Stimulated activated naive CD4-positive, alpha-beta T cell treated with Interleukin-2 at 50 U/mL for 16 hours (primary cell): ENCODE measurements at places on chromosomes 3 and 15.
A peak's percentile ranks its signal among the peaks of the same experiment; 100 is the strongest.

DNA sequence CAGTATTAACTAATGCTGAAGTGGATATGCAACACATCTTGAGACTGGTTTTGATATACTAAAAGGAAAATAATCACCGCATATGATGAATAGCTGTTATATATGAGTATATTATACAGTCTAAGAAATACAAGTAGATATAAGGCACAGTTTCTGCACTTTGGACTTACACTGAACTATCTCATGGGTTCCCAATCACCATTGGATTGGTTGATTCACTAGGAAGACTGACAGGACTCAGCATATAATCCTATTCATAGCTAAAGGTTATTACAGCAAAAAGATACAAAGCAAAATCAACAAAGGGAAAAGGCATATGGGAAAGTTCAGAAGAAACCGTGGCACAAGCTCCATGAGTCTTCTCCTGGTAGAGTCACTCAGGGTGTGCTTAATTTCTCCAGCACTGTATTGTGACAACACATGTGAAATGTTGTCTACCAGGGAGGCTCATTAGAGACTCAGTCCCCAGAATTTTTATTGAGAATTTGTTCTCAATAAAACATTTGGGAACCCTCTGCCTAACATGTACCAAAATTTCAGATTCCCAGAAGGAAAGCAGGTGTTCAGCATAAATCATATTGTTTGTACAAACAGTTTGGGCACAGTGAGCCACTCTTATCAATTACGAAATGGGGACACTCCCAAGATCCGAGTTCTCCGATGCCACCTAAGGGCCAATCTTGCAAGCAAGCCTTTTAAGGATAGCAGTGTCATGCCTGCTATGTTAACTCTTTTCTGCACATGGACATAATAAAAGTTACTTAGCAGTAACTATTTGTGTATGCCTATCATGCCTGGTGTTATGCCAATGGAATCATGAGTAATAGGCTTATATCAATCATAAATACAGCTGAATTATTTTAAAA, 26.8 kb downstream of the CMC1 start:
- no peak for DNase-seq

GRCh38 chr3:186567072-186567921, at the start of gene TBCCD1:
Gene TBCCD1, minus strand, starts transcription at chr3:186567339. Its CDS starts 3,010 bp downstream, at chr3:186564329.
- peak; percentile 87 for DNase-seq

GRCh38 chr3:34396956-34397355, 598.5 kb downstream of the PDCD6IP start:
- no peak for DNase-seq

GRCh38 chr3:42960282-42960681, 18.8 kb upstream of the GASK1A start:
- DNase-seq, result no peak

- DNase-seq, result peak; percentile 6
These were observed 27.8 kb upstream of the ITPKA start for GRCh38 chr15:41465822-41466421.

- no peak for DNase-seq
These were observed 31.6 kb upstream of the GABRG3 start for GRCh38 chr15:26939398-26939797.

DNA sequence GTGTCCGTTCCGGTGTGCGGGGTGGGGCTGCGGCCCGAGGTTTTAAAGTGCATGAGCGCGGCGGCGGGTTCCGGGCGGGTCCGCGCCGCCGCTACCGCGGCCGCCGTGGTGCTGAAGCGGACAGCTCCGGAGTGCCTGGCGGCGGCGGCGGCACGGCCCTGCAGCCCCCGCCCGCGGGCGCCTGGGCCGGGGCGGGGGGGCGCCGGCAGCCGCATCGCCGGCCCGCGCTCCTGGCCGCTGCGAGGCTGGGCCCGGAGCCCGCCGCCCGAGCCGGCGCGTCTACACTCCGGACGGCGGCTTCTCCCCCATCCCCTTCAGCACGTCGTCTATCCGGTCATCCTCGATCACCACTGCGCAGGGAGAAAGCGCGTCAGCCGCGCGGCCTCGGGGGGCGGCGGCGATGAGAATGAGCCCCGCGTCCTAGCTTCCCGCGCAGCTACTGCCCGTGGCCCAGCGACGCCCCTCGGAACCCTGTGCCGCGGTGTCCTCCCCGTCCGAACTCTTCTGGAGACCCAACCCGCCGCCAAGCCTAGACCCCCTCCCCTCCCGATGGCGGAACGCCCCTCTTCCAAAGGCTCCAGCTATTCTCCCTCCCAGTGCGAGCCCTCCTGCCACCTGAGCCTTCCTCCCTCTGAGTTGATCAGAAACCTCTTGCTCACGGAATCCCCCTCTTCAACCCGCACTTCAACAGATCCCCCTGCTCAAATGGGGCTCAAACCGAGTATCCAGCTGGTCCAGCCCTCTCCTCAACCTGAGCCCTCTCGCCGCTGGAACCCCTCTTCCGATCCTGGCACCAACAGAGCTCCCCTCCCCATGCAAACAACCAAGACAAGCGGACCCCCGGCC, 1.3 kb downstream of the CAMK2N2 start:
- peak; percentile 24 for DNase-seq
